ENCODE measurements at places on chromosomes 7 and 10.

DNA sequence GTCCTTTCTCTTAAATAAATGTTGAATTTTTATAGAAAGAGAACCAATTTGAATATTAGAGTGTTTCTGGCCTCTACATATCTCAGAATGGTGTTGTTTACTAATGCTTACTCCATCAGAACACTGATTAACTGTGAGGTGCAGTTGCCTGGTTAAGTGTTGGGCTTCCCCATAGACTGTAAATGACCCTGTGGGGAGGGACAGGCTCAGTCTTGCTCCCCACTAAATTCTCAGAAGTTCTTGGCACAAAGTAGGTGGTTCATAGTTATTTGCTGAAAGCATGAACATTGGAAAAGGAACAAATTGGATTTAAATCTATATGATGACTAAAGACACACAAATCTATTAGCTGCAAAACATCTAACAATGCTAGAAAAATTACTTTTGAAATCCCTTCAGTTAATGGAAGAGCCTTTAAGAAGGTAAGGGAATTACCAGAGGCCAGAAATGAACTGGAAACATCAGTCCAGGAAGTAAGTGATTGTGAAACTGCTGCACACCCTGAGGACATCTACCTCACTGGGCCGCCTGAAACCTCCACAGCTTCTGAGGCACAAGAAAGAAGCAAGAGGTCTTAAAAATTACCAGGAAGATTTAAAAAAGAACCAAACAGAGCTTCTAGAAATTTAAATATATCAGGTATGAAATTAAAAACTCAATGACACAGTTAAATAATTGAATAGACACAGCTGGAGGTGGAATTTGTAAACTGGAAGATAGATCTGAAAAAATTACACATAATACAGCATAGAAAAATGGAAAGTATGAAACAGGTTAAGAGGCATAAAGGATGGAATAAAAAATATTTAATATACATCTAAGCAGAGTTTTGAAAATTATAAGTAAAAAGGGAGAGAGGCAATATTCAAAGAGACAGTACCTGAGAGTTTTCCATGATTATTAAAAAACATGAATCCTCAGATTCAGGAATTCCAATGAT lies 17.8 kb upstream of the COMTD1 start:
- no peak for DNase-seq

- DNase-seq, result no peak
Measured at GRCh38 chr10:116972131-116972530, 32.9 kb downstream of the SHTN1 start.

- no peak for DNase-seq
Measured at GRCh38 chr10:9357471-9357870, 1303.0 kb downstream of the GATA3 start.

DNA sequence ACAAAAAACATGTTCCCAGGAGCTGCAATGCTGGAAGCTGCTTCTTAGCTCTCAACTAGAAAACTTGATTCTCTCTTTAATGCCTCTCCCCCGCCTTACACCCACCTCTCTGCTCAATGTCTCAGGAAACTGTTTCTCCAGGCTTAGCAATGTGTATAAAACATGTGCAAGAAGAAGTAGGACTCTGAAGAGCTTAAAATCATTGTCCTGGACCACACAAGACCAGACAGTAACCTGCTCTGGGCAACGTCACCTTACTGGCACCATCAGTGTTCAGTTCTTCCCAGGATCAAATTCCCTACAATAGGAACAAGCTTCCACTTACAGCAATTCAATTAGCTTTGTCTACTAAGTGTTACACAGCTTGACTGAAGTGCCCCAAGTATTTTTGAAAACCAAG lies 104.9 kb downstream of the RAPGEF5 start:
- no peak for DNase-seq

- DNase-seq, result no peak
Measured at GRCh38 chr7:142301923-142302550, 44.2 kb upstream of the PRSS58 start.

GRCh38 chr7:28362182-28362581 lies 50.1 kb upstream of the CREB5 start:
- DNase-seq, result no peak

GRCh38 chr7:100475549-100475948 lies 3.5 kb downstream of the TSC22D4 start:
- no peak for DNase-seq

GRCh38 chr10:34343764-34344163 lies 471.3 kb downstream of the PARD3 start:
- DNase-seq, result no peak

DNA sequence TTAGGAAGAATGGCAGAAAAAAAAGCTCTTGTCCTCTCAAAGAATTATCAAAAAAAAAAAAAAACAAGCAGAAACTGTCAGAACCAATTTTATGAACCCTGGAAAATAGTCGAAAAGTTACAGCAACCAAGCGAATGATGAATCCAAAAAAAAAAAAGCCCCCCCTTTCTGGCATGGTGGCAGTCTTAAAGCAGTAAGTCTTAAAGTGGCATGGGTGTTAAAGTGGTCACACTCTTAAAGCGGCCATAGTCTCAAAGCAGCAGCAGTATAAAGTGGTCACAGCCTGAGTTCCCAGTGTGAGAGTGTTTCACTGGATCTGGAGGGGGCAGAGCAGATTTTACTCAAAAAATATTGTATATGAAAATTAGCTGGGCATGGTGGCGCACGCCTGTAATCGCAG lies 96.8 kb upstream of the RAB18 start:
- DNase-seq, result no peak

DNA sequence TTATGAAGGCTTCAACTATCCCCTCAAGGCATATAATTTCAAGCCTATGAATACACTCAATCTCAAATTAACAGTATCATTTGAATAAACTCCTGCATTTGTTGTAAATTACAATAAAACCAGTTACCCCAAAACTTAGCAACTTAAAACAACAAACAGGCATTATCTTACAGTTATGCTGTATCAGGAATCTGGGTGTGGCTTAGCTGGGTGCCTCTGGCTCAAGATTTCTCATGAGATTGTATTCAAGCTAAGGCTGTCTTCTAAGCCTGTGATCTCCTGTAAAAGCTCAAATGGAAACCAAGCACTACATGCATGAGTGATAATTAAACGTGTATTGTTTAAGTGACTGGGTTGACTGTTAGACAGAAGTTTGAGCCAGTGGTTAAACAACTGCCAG lies 341.0 kb upstream of the PHF14 start:
- no peak for DNase-seq

GRCh38 chr10:122733931-122734665 lies 34.5 kb upstream of the C10orf120 start:
- no peak for DNase-seq

GRCh38 chr10:99531026-99531695 lies 1.6 kb upstream of the NKX2-3 start:
- DNase-seq, result no peak

GRCh38 chr7:127447326-127447945 lies 54.9 kb upstream of the ZNF800 start:
- no peak for DNase-seq

- no peak for DNase-seq
Measured at GRCh38 chr10:7365027-7365745, 45.6 kb downstream of the SFMBT2 start.

- no peak for DNase-seq
Measured at GRCh38 chr7:154794147-154794780, 208.7 kb downstream of the PAXIP1 start.

DNA sequence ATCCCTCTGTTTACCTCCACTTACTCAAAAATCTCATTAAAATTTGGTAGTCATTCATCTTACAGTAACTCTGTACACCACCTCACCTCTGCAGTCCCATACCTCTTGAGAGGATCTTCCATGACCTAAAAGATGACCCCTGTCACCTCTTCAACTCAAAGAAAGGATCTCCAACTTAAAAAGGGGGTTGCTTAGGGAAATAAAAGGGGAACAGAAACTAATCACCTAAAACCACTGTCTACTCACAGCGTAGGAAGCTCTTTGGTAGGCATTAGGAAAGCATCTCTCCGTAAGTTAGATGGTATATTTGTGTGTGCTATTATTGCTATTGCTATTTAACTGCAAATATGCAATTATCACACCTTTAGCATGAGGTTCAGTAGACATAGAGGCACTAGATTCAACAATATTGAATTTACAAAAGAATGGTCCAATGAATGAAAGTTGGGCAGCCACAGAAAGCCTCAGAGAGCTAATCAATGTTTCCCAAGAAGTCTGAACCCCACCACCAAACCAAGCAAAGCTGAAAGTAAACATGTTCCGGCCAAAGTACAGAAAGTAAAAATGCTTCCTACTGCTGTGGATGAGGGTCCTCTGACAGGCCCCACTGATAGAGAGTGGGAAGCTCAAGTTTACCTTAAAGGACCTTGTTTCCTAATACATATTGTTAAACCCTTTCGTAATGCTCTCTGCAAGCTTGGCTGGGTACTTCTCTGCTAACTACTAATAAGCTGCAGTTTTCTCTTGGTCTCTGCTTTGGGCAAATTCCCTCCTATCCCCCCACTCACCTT lies 105.8 kb downstream of the GRM8 start:
- DNase-seq, result no peak

- no peak for DNase-seq
Measured at GRCh38 chr10:119370111-119370741, 162.9 kb downstream of the GRK5 start.

- DNase-seq, result no peak
Measured at GRCh38 chr7:158355456-158356065, 232.1 kb downstream of the PTPRN2 start.

- DNase-seq, result no peak
Measured at GRCh38 chr10:74424565-74424964, 273.5 kb downstream of the ADK start.

- peak; percentile 1 for DNase-seq
Measured at GRCh38 chr7:120554960-120555571, 282.1 kb downstream of the KCND2 start.

DNA sequence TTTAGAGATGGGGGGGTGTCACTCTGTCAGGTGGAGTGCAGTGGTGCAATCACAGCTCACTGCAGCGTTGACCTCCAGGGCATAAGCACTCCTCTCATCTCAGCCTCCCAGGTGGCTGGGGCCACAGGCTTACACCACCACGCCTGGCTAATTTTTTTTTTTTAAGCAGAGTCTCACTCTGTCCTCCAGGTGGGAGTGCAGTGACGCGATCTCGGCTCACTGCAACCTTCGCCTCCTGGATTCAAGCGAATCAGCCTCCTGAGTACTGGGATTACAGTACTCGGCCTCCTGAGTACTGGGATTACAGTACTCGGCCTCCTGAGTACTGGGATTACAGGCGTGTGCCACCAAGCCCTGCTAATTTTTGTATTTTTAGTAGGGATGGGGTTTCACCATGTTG lies 23.6 kb upstream of the PPIA start:
- no peak for DNase-seq

- no peak for DNase-seq
Measured at GRCh38 chr7:139341776-139342226, 664 bp downstream of the FMC1 start.

DNA sequence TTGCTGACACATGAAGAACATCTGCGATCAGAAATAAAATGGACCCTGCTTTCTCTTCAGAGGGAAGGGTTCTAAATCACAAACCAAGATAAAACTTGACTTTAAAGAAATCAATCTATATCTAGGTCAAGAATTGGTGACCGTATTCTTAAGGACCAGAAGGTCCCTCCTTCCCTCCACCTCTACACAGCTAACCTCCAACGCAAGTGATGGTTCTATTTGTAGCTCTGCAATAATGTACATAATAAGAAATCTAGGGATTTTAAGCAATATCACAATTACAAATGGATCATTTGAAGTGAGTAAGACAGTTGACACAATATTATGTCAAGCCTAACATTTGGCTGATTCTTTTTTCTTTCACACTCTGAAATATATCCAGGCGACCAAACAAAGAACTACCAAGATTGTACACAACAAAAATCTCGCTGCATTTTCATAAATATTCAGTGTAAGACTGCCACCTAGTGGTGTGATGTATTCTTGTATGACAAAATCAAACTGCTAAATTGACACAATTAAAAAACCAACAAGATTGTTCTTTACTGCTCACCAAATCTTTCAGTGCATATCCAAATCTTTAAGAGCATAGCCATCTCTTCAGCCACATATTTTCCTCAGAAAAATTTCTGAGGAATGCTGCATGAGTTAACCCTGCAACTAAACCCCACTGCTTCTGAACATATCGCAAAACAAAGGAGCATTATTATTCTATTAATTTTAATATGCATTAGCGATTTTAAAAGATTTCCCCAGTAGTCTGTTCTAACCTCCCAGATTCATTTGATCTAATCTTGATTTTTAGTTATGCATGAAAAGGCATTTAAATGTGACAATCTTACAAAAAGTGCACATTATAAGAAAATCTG lies 44.5 kb downstream of the ICA1 start:
- no peak for DNase-seq

DNA sequence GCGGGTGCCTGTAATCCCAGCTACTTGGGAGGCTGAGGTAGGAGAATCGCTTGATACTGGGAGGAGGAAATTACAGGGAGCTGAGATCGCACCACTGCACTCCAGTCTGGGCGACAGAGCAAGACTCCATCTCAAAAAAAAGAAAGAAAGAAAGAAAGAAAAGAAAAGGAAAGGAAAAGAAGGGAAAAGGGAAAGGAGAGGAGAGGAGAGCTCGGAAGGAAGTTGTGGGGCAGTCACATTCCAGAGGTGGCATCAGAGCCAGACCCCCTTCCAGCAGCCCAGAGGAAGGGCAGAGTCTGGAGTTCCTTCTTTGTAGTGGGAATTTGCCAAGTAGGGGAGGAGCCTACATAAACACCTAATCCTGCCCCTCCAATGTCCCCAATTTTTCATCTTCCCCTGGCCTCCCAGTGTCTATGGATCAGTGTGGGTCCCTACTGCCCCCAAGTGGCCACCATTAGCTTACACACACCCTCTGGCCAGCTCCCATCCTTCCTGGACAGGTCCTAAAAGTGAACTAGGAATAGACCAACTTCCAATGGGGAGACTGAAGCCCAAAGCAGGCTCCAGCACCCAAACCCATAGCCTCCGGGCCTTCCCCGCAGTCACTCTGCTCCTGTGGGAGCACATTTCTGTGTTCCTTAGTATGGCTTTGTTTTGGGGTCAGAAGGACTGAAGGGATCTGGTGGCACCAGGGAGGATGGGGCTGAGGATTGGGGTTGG lies 39.6 kb upstream of the HSPB1 start:
- no peak for DNase-seq

DNA sequence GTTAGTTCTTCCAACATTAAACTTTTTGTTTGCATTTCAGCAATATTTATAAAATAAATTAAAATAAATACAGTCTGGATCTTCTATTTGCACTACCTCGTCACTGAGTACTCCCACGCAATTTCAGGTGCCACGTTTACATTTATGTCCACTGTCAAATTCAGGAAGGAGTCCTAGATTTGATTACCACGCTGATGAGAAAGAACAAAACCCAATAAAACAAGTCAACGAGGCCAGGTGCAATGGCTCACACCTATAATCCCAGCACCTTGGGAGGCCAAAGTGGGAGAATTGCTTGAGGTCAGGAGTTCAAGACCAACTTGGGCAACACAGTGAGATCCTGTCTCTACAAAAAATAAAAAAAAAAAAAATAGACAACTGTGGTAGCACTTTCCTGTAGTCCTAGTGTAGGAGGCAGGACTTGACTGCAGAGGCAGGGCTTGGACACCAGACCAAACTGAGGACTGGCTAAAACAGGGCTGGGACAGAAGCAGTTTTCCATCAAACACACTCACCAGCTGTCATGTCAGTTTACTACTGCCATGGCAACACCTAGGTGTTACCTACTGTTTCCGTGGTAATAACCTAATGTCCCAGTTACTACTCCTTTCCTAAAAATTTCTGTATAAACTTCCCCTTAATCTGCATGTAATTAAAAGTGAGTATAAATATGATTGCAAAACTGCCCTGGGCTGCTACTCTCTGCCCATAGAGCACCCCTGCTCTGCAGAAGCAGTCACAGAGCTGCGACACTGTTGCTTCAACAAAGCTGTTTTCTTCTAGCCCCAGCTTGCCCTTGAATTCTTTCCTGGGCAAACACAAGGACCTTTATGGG lies 341.7 kb downstream of the PARD3 start:
- no peak for DNase-seq

GRCh38 chr7:129334473-129334872 lies 99.8 kb upstream of the STRIP2 start:
- DNase-seq, result no peak
